T-cell (primary cell): ENCODE measurements at places on chromosomes 3 and 15. TPM values are rescaled to one million over a fixed set of nuclear protein-coding genes. Genes with fewer than 3 reads are reported as not detected.

DNA sequence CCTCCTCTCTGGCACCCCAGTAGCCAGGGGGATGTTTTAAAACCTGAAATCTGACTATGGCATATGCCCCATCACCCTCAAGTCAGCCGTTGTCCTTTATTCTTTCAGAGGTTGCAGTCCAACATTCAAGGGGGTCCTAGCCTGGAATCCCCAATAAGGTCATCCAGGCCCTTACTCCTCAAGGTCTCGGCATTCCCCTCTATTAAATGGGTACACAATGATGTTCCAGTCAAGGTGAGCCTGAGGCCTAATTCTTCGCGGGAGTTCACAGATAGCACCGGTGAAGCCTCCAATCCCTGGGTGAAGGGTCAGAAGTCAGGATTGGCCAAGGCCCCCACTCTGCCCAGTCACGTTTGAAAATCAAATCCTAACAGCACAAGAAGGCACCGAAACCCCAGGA, 8.1 kb upstream of the SEMA3F start:
- no peak for DNase-seq

DNA sequence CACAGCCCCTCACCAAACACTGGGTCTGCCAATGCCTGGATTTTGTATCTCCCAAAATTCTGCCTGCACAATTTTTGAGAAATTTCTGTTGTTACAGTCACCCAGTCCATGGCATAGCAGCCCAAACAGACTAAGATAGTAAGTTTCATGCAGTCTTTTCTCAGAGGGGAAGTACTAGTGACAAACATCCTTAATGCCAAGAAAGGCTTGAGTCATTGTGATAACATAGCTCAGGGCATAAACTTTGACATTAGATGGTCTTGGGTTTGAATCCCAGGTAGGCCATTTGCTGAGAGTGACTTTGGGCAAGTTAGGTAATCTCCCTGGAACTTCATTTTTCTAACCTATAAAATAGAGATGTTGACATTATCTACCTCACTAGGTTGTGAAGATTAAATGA, 36.1 kb upstream of the PFN2 start:
- no peak for DNase-seq

DNA sequence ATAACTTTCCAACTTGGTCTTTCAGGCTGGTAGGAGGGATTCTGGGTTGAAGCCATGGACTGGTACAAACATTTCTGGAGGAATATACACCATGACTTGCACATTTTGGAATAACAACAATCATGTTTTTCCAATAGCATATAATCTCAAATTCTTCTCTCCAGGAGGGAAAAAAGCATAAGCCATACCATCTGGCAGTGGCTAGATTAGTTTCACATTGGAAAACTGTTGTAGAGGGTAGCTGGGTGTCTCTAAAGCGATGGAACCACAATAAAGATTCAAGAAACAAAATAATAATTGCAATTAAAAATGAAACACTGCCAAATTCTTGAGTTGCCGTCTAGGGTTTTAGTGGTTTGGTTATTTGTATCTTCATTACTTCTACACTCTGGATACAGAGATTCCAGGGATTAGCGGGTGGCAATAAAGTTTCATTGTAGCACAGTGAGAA, 278.5 kb upstream of the RASGRP1 start:
- DNase-seq, result no peak

DNA sequence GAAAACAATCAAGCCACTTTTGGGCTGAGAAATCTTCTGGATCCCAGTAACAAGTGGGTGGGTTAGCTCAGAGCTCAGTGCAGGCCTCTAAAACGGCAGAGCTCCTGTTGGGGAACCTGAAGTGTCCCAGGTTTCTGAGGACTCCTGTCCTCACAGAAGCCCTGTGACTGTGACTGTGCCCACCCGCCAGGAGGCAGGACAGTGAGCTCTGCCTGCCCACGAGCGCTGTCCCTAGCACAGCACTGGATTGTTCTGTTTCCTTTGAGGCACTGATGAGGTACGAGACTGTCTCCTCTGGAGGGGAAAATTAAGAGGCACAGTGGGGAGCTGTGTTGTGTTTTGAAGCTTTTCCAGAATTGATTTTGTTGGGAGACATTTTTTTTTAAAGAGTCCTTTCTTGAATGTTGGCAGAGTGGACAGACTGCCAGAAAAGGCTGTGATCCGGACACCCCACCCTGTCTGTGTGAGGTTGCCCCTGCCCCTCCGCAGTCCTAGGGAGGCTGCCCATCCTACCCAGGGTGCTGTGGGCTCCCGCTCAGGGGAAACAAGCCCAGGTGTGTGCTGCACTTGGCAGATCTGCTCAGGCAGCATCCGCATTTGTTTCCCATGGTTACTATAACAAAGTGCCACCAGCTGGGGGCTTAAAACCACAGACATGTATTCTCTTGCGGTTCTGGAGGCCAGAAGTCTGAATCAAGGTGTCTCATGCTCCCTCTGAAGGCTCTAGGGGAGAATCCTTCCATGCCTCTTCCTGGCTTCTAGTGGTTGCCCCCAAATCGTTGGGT, 66.6 kb upstream of the LARS2 start:
- no peak for DNase-seq

DNA sequence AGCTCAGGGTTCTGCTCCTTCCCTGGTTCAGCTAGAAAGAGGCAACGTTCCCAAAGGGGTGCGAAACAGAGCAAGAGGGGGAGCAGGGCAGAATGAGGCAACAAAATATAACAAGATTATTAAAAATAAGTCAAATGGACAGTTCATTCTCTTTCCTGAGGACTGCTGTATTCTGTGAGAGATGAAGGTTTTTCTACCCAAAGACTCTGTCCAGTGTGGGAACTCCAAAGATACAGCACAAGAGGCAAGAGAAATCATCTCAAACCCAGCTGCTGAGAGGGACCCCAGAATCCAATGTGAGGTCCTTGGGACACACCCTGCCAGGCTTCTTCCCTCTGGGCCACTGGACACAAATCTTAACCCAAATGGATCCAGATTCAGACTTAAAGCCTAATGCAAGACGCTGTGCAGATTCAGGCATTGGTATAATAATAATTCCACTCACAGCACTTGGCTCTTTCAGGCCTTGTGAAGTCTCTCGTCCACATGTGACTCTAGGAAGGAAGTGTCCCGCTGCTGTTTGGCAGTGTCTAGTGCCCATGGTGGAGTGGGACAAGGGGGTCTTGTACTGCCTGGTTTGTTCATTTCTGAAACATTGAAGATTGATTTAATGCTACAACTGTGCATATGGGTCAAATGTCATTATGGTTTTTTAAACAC, 14.5 kb upstream of the ARHGAP31 start:
- DNase-seq, result no peak

DNA sequence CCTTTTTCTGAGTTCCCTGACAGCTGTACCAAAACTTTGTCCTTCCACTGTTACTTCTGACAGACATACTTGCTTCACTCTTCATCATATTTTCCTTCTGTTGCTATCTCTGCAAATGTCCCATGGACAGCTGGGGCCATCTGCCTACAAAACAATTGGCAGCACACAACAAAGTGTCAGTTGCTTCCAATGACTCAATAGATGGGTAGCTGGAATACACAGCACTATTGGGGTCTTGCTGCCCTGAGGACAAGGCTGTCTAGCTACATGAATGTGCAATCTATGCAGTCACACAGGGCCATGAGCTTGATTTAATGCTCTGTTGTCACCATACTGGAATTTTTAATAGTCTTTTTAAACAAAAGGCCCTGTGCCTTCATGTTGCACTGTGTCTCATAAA, 192.8 kb downstream of the DTWD1 start:
- no peak for DNase-seq

- no peak for DNase-seq
Measured at GRCh38 chr3:57876632-57877031, 120.5 kb downstream of the SLMAP start.

GRCh38 chr15:25694823-25695312, 168.3 kb downstream of the ATP10A start:
- no peak for DNase-seq

GRCh38 chr3:187328691-187329090, 37.2 kb upstream of the MASP1 start:
- DNase-seq, result no peak

- DNase-seq, result no peak
Measured at GRCh38 chr3:30233913-30234646, 372.3 kb upstream of the TGFBR2 start.

The CPN2 gene
- 0.13 TPM for total RNA-seq

The GHRL gene
- total RNA-seq, result 0.70 TPM

The FGF7 gene
- not detected for total RNA-seq

The CLDN11 gene
- total RNA-seq, result 0.76 TPM

The NTRK3 gene
- total RNA-seq, result not detected
